ENCODE measurements at places on chromosomes 4 and X.

GRCh38 chrX:47571896-47572295, 10.3 kb upstream of the TIMP1 start:
- no peak overlapping the region for H3K4me3 ChIP-seq
- H3K36me3 ChIP-seq = peaks cover 6% of the 10 kb centered on the region
- H3K4me1 ChIP-seq = peaks cover 18% of the 10 kb centered on the region
- DNase-seq = no peak

- H3K27ac ChIP-seq = no peak overlapping the region
- H3K36me3 ChIP-seq = no peaks in the 10 kb centered on the region
- peaks cover 16% of the 10 kb centered on the region for H3K4me1 ChIP-seq
Measured at GRCh38 chrX:137425986-137426385, 139.9 kb upstream of the ZIC3 start.

- no peak overlapping the region for H3K27ac ChIP-seq
- H3K27me3 ChIP-seq = no peaks in the 10 kb centered on the region
- no peak for DNase-seq
- no peaks in the 10 kb centered on the region for H3K36me3 ChIP-seq
- H3K4me3 ChIP-seq = no peak overlapping the region
Measured at GRCh38 chr4:23135792-23136645, 443.3 kb downstream of the GBA3 start.

- no peaks in the 10 kb centered on the region for H3K4me1 ChIP-seq
- H3K4me3 ChIP-seq = no peak overlapping the region
- H3K27ac ChIP-seq = no peak overlapping the region
- DNase-seq = no peak
Measured at GRCh38 chr4:147425019-147425418, 55.9 kb upstream of the EDNRA start.

DNA sequence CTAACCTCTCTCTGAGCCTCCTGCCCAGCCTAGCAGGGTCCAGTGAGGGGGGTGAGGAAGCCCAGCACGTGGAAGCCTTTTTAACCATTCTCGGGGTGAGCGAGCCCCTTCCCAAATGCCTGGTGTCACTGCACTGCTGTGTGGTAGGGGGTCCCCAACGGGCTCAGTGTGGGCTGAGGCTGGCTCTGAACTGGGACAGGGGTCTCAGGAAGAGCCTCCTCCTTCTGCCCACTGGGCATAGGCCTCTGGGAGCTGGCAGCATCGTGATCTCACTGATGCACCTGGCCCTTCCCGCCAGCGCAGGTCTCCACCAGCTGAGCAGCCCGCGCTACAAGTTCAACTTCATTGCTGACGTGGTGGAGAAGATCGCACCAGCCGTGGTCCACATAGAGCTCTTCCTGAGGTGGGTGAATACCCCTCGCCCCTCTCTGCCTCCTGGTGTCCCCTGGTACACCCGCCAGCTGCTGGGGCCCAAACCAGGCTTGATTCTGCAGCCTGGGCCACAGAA, 12.6 kb downstream of the HTRA3 start:
- no peaks in the 10 kb centered on the region for H3K27me3 ChIP-seq
- no peak for DNase-seq
- H3K4me3 ChIP-seq = no peak overlapping the region
- no peaks in the 10 kb centered on the region for H3K4me1 ChIP-seq
- no peaks in the 10 kb centered on the region for H3K36me3 ChIP-seq
- H3K27ac ChIP-seq = no peak overlapping the region

- H3K27me3 ChIP-seq = no peaks in the 10 kb centered on the region
- H3K4me3 ChIP-seq = no peak overlapping the region
- no peaks in the 10 kb centered on the region for H3K36me3 ChIP-seq
- H3K27ac ChIP-seq = no peak overlapping the region
Measured at GRCh38 chrX:67607466-67607865, 63.6 kb downstream of the AR start.

DNA sequence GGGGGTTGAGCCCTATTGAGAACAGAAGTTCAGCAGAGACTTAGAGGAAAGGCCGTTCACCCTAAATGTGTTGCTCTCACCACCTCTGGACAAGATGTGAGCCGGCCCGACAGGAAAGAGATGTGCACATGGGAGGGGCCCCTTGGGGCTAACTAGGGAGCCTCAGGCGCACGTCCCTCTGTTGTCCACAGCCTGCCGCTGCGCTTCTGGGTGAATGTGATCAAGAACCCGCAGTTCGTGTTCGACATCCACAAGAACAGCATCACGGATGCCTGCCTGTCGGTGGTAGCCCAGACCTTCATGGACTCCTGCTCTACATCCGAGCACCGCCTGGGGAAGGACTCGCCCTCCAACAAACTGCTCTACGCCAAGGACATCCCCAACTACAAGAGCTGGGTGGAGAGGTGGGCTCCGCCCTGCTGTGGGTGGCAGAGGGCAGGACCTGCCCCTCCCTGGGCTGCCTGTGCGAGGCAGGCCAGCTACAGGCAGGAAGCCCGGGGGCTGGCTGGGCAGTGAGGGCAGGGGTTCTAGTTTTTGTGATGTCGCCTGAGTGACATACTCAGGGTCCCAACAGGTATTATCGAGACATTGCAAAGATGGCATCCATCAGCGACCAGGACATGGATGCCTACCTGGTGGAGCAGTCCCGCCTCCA, 8.0 kb downstream of the LAGE3 start:
- no peaks in the 10 kb centered on the region for H3K36me3 ChIP-seq
- no peak for DNase-seq
- H3K27me3 ChIP-seq = no peaks in the 10 kb centered on the region
- H3K4me3 ChIP-seq = no peak overlapping the region
- no peak overlapping the region for H3K27ac ChIP-seq

GRCh38 chr4:169663831-169664230, 43.5 kb downstream of the CLCN3 start:
- H3K27ac ChIP-seq = peak overlapping the region; percentile 76
- peaks cover 79% of the 10 kb centered on the region for H3K4me1 ChIP-seq
- no peak overlapping the region for H3K4me3 ChIP-seq
- no peaks in the 10 kb centered on the region for H3K27me3 ChIP-seq
